Activated CD8-positive, alpha-beta memory T cell treated with anti-CD3 and anti-CD28 coated beads, Interleukin-2, amount 50 U/mL, for 48 hours (primary cell): ENCODE measurements at places on chromosomes 12 and 14.

- DNase-seq, result no peak
Measured at GRCh38 chr14:100434033-100434601, 111.0 kb downstream of the SLC25A47 start.

GRCh38 chr12:19411234-19412204, 27.8 kb upstream of the AEBP2 start:
- DNase-seq, result no peak

- no peak for DNase-seq
Measured at GRCh38 chr14:99035268-99035667, 236.7 kb downstream of the BCL11B start.

DNA sequence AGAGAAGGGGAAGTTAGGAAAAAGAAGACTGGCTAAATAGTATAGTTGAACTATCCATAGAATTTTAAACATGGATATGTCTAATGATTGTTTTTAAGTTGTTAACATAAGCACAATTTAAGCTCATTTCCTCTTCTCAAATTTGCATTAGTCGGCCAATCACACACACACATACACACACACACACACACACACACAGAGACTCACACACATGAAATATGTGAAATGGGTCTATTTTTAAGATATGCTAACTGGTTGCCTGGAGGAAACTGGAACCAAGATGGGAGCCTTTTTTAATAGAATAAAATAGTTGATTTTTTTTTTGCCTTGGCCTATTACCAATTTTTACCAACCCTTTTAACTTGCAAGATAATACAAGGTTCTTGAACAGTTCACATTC, 24.0 kb upstream of the STYK1 start:
- DNase-seq, result no peak
